Glutamatergic neuron (in vitro differentiated cells): ENCODE measurements at places on chromosomes 11 and 22. TPM values are rescaled to one million over a fixed set of nuclear protein-coding genes. Genes with fewer than 3 reads are reported as not detected.
A peak's percentile ranks its signal among the peaks of the same experiment; 100 is the strongest.

DNA sequence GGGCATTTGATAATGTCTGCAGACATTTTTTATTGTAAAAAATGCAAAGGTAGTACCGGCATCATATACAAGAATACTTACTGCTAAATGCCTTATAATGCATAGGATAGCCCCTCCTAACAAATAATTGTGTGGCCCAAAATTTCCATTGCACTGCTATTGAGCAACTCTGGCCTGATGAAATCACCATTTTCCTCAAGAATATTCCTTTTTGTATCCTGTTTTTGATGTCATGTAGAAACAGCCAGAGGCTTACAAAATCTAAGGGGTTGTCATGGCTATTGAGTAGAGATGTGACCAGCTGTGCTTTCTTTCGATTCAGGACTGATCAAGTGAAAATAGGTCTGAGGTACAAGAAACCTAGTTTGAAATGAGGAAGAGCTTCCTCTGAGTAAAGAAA lies 854.3 kb downstream of the KCNA4 start:
- no peaks in the 10 kb centered on the region for H3K36me3 ChIP-seq
- DNase-seq, result no peak
- H3K4me3 ChIP-seq, result no peak overlapping the region
- H3K27me3 ChIP-seq, result no peaks in the 10 kb centered on the region
- H3K4me1 ChIP-seq, result no peaks in the 10 kb centered on the region

GRCh38 chr11:76025068-76025467 lies 181.2 kb downstream of the WNT11 start:
- no peaks in the 10 kb centered on the region for H3K4me1 ChIP-seq
- no peaks in the 10 kb centered on the region for H3K27me3 ChIP-seq
- DNase-seq, result no peak
- H3K36me3 ChIP-seq, result peaks cover 14% of the 10 kb centered on the region
- no peak overlapping the region for H3K27ac ChIP-seq

GRCh38 chr11:32161293-32161692 lies 70.4 kb downstream of the RCN1 start:
- H3K4me1 ChIP-seq, result peaks cover 3% of the 10 kb centered on the region
- DNase-seq, result no peak
- no peak overlapping the region for H3K4me3 ChIP-seq
- H3K36me3 ChIP-seq, result no peaks in the 10 kb centered on the region
- no peak overlapping the region for H3K27ac ChIP-seq

GRCh38 chr22:19253143-19253542 lies 38.4 kb downstream of the CLTCL1 start:
- no peak overlapping the region for H3K27ac ChIP-seq
- peaks cover 8% of the 10 kb centered on the region for H3K36me3 ChIP-seq
- H3K4me1 ChIP-seq, result no peaks in the 10 kb centered on the region
- no peak overlapping the region for H3K4me3 ChIP-seq
- no peak for DNase-seq

GRCh38 chr22:23075525-23076216 lies 5.4 kb downstream of the GNAZ start:
- H3K4me3 ChIP-seq, result no peak overlapping the region
- H3K4me1 ChIP-seq, result peaks cover 37% of the 10 kb centered on the region
- H3K27ac ChIP-seq, result no peak overlapping the region
- DNase-seq, result no peak
- H3K36me3 ChIP-seq, result no peaks in the 10 kb centered on the region

DNA sequence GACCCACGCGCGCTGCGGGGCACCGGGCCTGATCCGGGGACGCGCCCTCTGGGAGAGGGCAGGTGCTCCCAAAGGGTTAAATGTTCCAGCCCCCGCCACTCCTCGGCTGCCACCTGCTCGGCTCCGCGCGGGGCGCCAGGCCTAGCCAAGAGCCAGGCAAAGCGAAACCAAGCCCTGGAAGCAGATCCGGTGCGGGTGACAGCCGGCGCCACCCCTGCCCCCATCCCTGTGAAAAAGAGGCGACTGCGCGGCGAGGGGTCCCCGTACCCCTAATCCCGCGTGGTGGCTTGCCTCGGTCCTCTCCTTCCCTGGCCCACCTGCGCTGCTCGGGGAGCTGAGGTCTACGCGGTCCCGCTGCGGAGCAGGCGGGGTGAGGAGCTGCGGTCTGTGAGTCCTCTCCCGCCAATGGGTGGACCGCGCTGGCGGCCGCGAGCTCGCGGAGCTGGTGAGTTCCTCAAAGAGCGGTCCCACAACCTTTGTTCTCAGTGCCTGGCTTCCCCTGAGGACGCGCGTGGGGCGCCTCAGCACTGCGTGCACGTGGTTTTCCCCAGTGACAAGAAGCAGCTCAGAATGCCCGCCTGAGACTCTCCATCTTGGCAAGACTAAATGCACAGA lies at the start of gene ME3:
Gene ME3, minus strand, starts transcription at position 610 of the 615 bp plus-strand sequence.
- peaks cover 4% of the 10 kb centered on the region for H3K4me1 ChIP-seq
- no peaks in the 10 kb centered on the region for H3K36me3 ChIP-seq
- peak within 1 kb of the TSS; percentile 20 for H3K27ac ChIP-seq
- peak within 1 kb of the TSS; percentile 84 for H3K4me3 ChIP-seq
- H3K27me3 ChIP-seq, result peaks cover 2% of the 10 kb centered on the region
- peak; percentile 56 for DNase-seq

DNA sequence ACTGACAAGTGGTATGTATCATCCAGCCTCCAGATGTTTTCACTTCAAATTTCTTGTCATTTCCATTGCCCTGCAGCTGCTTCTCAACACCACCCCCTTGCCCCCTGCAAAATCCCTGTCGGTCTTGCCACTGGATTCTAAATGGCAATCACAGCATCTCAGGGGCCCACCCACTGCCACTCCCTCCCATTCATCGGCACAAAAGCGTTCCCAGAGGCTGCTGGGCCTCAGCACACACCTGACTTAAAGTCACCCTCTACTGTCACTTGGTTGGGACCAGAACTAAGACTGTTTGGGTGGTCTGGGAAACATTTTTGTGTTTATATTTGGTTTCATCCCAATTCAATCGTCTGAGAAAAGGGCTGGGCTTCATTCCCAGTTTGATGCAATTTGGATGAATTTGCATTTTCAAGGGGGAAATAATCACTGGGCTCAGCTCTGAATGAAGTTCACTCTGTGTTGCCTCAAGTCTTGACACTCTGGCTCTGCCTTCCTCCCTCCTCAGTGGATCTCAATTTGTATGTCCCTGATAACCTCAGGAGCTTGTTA lies 27.1 kb downstream of the SYT13 start:
- H3K27me3 ChIP-seq, result no peaks in the 10 kb centered on the region
- H3K4me3 ChIP-seq, result no peak overlapping the region
- DNase-seq, result no peak
- no peaks in the 10 kb centered on the region for H3K4me1 ChIP-seq
- no peaks in the 10 kb centered on the region for H3K36me3 ChIP-seq

DNA sequence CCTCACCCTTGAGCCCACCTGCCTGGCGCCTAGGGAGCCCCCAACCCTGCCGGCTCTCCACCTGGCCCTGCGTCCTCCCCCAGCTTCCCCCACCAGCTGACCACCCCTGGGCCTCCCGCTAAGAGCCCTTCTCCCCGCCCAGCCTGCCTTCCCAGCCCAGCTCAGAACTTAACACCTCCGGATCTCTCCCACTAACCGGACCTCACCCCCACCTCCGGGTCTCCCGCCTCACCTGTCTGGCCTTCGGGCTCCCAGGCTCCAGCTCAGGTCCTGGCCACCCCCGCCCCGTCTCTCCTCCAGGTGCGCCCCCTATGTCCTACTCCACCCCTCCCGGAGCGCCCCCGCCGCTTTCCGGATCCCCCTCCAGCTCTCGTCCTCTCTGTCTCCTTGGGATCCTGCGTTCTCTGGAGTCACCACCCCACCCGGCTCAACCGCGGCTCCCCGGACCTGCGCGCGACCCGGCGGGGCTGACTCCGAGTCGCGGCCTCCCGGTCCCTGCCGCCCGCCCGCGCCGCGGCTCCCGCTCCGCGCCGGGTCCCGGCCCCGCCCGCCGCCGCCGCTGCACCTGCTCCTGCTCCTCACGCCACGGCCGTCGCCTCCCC lies at the start of gene KCNJ11:
Gene KCNJ11, minus strand, starts transcription at position 51 of the 602 bp plus-strand sequence. CDS start 568 bp downstream, outside the sequence.
- peaks cover 12% of the 10 kb centered on the region for H3K27me3 ChIP-seq
- H3K36me3 ChIP-seq, result no peaks in the 10 kb centered on the region
- DNase-seq, result no peak
- H3K4me1 ChIP-seq, result peaks cover 5% of the 10 kb centered on the region
- H3K4me3 ChIP-seq, result peak within 1 kb of the TSS; percentile 76

GRCh38 chr11:33866936-33867335 lies 24.9 kb downstream of the LMO2 start:
- no peaks in the 10 kb centered on the region for H3K36me3 ChIP-seq
- no peak for DNase-seq
- H3K4me1 ChIP-seq, result peaks cover 19% of the 10 kb centered on the region
- no peak overlapping the region for H3K4me3 ChIP-seq

Gene CYP2R1
- total RNA-seq, result 23.5 TPM

GRCh38 chr11:16133867-16134266 lies 222.5 kb downstream of the SOX6 start:
- H3K36me3 ChIP-seq, result peaks cover 9% of the 10 kb centered on the region
- no peak for DNase-seq
- no peaks in the 10 kb centered on the region for H3K4me1 ChIP-seq

DNA sequence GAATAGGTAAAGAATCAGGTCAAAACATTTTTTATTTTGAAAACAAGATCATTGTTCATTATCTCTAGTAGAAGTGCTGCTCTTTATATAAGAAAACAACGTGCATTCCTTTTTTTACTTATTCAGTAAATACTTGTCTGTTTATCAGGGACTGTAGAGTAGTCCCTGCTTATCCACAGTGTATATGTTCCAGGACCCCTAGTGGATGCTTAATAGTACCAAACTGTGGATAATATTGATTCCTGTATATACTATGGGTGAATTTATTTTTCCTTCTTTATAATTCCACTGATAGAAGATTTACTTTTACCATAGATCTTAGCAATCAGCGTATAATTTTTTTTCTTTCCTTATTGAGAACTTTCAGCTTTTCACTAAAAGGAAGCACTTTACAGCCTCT lies 32.6 kb downstream of the CEP295 start:
- H3K27me3 ChIP-seq, result no peaks in the 10 kb centered on the region
- H3K4me1 ChIP-seq, result no peaks in the 10 kb centered on the region
- no peak overlapping the region for H3K27ac ChIP-seq
- no peak for DNase-seq

DNA sequence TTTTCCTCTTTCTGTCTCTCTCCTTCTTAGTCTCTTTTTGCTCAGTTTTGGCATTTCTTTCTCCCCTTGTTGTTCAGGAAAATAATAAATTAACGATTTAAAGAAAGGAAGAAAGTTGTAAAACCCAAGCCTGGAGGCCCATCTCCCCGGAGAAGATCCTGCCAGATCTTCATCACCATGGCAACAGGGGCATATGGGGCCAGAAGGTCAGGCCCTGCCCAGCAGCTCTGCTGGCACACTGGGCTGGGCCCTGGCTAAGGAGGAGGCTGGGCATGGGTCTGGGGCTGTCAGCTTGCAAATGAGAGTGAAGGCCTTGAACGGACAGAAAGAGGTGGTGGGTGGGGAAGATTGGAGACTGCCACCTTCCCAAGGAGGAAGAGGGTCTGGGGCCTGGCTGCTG lies 2.8 kb downstream of the LRRC10B start:
- peak overlapping the region; percentile 57 for H3K27ac ChIP-seq
- H3K27me3 ChIP-seq, result peaks cover 12% of the 10 kb centered on the region

GRCh38 chr11:26019386-26019785 lies 312.5 kb upstream of the ANO3 start:
- H3K27me3 ChIP-seq, result no peaks in the 10 kb centered on the region
- no peak overlapping the region for H3K4me3 ChIP-seq
- no peak overlapping the region for H3K27ac ChIP-seq
- no peaks in the 10 kb centered on the region for H3K36me3 ChIP-seq
- no peaks in the 10 kb centered on the region for H3K4me1 ChIP-seq
